Left ventricle myocardium inferior (tissue), 1 donor: ENCODE measurements at places on chromosomes 2 and 18. TPM values are rescaled to one million over a fixed set of nuclear protein-coding genes. Genes with fewer than 3 reads are reported as not detected.

PCARE gene
- 0.74 TPM for total RNA-seq

DNA sequence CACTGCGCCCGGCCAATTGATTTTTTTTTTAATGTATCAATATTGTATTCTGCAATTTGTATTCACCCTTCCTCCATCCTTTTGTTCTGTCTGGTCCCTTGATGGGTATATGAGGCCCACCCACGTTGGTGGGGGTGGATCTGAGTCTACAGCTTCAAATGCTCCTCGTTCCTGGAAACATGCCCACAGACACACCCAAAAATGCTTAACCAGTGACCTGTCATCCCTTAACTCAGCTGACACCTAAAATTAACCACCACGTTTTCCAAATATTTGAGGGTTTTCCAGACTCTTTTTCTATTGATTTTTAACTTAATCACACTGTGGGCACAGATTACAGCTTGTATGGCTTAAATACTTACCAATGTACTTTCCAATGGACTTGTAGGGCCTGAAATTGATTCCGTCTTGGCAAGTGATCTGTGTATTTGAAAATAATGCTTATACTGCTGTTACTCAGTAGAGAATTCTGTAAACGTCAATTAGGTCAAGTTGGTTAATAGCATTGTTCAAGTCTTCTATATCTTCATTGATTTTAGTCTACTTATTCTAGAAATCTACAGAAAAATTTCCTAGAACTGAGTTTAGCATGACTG is 34.4 kb upstream of the CYP27C1 start:
- no peak for DNase-seq

DNA sequence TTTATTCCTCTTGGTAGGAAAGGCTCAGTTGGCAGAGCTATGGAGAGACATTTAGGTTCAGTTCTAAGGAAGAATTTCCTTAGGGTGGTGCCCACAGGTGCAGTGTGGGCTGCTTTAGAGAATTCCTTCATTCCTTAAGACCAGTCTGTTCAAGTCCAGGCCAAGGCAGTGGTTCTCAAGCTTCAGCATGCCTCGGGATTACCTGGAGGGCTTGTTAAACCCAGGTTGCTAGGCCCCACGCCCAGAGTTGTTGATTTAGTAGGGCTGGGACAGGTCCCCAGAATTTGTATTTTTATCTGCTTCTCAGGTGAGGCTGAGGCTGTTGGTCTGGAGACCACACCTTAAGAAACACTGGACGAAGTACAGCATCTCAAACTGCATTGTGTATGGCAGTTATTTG is 68.9 kb downstream of the CERS6 start:
- DNase-seq = no peak

DNA sequence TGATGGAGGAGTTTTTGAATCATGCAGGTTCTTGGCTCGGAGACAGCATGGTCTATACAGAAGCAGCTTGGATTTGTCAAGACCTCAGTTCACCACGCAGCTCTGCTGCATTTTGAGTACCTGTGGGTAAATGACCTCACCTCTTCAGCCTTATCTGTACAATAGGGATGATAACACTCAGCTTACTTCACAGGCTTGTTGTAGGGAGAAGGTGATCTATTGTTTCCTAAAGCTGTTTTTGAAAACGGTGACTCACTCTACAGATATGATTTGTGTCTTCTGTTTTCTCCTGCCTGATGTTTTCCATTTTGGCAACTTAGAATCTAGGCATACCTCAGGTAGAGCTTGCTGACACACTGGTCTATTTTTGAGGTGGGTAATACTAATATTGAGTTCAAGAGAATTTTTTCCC is 80.3 kb downstream of the FMNL2 start:
- no peak for DNase-seq
